RKO (cell line): ENCODE measurements at places on chromosomes 7 and 10.

DNA sequence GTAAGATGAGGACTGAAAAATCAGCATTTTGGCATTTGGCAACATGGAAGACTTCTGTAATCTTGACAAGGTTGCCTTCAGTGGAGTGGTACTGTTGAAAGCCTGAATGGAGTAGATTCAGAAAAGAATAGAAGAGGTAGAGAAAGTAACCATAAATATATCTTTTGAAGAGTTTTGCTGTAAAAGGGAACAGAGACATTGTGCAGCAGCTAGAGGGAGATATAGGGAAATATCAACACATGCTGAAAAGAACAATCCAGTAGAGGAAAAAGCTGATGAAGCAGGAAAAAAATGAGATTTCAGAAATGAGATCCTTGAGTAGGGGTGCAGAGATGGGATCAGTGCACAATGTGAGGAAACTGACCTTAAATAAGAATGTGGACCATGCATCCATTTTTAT is 60.0 kb downstream of the RAPGEF5 start:
- no peak for DNase-seq

- no peak for DNase-seq
Observed at GRCh38 chr10:326894-327635, 191.8 kb downstream of the ZMYND11 start.

GRCh38 chr10:14200698-14201544 is 129.8 kb downstream of the FRMD4A start:
- no peak for DNase-seq

GRCh38 chr7:128409596-128410450 is at the start of gene IMPDH1:
IMPDH1 (minus strand) TSS chr7:128409982; CDS start chr7:128409901, 81 bp downstream.
- DNase-seq, result peak; percentile 87

DNA sequence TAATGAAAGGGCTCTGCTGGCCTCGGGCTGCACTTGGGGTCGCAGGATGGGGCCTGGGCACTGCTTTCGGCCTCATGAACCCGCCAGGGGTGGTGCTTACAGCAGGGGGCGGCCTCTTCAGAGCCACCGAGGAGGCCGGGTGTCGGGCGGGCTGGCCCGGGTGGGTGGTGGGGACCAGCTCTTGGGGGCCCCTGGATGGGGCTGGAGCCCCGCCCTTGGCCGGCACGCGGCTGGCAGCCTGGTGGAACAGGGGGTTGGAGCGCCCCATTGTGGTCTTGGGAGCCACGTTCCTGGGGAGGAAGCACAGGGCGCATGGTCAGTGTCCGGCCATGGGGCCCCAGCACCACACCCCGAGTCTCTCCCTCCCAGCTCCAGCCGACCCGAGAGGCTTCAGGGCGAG is 8.8 kb downstream of the ADAM8 start:
- DNase-seq, result no peak

GRCh38 chr7:37409461-37409860 is 39.2 kb downstream of the ELMO1 start:
- no peak for DNase-seq

DNA sequence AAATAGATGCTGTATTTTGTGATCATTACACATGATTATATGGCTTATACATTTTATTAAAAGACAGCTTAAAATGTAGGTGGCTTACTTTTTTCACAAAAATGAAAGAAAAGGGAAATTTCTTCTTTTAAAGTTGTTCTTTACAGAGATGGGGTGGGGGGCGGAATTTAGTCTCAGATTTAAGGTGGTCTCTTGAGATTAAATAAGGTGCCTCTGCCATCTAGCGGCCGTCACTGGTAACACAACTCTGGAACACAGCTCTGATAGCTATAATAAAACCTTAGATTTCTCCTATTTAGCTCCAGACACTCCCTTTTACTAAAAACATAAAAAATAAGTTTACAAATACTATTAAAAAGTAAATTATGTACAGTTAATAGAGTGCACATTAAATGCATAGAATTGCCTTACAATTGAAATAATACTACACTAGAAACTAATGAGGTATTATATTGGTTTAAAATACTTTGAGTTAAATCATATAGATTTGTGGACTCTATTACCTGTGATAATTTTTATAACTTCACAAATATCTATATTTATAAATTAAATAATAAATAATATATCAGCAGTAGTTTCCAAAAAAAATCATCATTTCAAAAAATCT is 210.9 kb downstream of the DGKB start:
- peak; percentile 24 for DNase-seq

- DNase-seq, result peak; percentile 64
Observed at GRCh38 chr10:13536674-13537366, 8.0 kb upstream of the BEND7 start.

GRCh38 chr10:43230101-43230908 is 36.6 kb downstream of the RASGEF1A start:
- no peak for DNase-seq

GRCh38 chr7:84495128-84495527 is 300.5 kb upstream of the SEMA3A start:
- DNase-seq, result no peak

GRCh38 chr10:96638696-96639095 is 51.9 kb upstream of the TM9SF3 start:
- no peak for DNase-seq

DNA sequence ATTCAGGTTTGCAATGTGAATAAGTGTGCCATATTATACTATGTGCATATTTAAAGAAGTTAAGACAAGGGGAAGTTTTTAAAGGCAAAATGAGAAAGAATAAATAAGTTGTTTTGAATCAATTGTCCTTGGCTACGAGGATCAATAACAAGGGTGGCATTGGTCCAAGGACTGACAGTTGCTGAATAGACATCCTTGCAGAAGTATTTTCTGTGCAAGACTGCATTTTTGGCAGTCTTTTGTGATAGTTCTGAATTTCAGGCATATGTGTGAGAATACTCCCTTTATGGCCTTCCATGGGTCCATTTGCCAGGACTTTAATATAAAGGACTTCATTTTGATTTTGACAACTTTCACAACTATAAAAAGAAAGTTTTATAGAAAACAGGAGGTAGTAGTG is 5.4 kb upstream of the LIPA start:
- DNase-seq, result no peak
